ENCODE measurements at places on chromosomes 2 and 18.

DNA sequence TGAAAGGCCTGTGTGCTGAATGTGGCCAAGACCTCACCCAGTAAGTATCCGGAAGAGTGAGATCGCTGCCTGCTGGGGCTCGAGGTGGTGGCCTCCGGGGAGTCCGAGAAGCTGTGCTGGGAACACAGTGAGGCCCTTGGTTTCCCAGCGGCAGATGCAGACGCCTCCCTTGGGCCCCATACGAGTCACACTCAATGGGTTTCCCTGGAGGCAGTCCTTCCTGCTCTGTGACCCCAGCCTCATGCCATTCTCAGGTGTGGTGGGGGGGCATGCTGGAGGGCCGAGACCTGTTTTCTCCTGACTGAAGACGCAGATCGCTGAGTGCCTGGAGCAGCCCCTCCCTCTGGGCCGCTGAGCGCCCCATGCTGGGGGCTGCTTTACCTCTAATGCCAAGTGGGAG lies 15.7 kb downstream of the CTDP1 start:
- DNase-seq = no peak

DNA sequence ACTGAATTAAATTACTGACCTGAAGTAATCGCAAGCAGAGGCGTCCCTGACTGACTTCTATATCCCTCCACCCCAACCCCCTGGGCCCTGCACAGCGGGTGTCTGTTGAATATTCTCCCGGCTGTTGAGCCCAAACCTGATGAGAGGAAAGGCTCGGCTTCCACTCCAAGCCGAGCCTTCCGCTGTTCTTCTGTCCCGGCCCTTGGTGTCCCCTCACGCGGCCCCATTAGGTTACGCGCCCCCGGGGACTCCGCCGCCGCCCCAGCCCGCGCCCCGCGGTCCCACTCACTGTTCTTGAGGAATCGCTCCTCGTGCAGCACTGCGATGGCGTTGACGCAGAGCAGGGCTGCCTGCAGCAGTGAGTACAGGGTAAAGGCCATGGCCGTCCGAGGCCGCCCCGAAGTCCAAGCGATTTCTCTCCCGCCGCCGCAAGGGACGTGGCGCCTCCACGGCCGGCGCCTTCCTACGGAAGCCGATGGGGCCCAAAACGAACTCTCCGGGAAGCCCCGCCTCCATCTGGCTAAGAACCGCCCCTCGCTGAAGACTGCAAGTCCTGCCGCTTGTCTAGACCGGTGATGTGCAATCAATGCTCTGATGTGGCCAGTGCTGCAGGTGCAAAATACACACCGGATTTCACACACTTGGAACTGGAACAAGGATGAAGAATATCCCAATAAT lies at the start of gene IER3IP1:
TSS of gene IER3IP1 (minus strand) at position 467 of the 678 bp plus-strand sequence. CDS start at position 380, 87 bp downstream.
- peak; percentile 81 for DNase-seq

DNA sequence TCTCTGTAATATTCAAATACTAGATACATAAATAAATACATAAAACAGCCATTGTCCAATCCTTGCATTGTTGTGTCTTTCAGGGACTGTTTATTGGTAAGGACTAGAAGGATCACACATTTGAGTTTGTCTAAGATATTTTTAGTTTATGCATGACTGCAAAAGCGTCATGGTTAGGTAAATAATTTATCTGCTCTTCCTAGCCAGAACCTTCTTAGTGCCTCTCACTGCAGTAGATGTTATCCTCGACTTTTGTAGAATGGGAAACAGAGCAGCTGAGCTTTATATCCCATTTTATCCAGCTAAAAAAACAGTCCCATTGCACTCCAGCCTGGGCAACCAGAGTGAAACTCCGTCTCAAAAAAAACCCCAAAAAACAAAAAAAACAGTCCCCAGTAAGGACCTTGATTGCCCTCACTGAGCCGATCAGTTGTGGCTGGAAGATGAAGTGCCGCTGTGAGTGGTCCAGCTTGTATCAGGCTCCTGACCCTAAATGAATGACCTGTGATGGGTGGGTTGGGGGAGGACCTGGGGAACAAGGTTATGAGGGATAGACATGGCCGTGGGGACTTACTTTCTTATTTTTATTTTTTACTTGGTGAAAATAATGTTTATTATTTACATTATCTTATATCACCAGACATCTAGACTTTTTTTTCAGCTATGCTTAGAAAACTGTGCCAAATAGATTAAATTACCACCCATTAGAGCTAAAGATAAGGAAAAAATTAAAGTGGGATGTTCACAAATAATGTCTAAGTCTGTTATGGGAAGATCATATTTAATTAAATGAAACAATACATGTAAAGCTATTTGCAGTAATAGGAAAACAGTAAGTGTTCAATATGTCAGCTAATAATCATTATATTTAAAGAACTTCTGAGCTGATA lies 10.9 kb upstream of the ADAM23 start:
- no peak for DNase-seq

DNA sequence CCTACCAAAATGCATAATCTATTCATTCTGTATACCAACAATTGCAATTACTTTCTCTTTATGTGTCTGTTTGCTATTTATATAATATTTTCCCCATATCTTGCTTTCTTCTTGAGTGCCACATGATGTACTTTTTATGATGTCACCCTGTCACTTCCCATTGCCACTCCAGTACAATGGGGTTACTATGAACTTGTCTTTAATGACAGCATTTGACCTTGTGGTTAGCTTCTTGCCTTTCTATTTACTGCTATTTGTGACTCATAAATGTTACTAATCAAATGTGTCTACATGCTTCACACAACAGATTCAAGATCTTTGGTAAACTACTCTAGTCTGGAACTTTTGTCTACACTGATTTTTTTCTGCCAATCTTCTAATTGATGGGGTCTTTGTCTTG lies 486.3 kb downstream of the NR4A2 start:
- no peak for DNase-seq

DNA sequence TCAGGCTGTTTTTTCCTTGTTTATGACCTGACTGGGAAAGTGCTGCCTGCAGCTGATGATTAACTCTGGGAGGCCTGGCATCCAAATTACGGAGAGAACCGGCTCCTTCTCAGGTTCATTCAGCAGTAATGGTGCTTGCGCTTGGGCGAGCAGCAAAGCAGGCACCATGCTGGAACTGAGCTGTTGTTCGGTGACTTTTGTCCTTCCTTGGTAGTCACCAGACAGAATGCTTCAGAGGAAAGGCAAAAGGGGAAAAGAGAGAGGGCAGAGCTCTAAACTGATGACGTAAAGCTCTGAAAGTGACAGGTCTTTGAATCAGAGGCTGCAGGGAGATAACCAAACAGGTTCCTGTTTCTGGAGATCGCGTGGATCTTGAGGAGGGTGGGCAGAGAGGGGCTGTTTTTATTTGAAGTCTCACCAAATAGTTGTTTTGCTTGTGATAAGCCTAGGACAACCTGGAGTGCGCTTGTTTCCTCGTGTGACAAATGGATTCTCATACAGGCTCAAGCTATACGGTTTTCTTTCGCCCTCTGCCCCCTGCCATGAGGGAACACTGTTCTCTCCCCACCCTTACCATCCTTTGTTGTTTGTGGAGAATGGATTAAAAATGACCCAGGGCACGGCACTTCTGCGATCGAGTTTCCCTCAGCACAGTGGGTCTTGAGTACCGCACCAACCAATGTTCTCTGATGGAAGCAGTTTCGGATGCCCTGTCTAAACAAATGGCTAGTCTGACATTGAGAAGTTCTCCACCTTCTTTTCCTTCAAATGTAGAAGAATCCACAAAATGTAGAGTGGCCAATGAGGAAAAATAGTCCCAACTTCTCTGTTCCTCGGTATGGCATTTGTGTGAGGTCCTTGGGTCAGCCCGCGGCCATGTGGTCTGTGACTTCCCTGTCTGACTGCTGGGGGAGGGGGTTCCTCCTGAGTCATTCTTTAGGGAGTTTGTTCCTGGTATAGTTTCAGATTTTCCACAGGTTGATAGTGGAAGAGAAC lies 1.3 kb downstream of the RASGRP3 start:
- DNase-seq = no peak

- DNase-seq = no peak
Observed at GRCh38 chr2:111157071-111157661, 36.5 kb downstream of the BCL2L11 start.

GRCh38 chr2:217288472-217289063 lies 428.7 kb upstream of the TNP1 start:
- DNase-seq = no peak

GRCh38 chr2:149188291-149188690 lies 142.1 kb upstream of the LYPD6 start:
- DNase-seq = no peak

GRCh38 chr2:210593166-210593565 lies 36.8 kb downstream of the CPS1 start:
- no peak for DNase-seq

DNA sequence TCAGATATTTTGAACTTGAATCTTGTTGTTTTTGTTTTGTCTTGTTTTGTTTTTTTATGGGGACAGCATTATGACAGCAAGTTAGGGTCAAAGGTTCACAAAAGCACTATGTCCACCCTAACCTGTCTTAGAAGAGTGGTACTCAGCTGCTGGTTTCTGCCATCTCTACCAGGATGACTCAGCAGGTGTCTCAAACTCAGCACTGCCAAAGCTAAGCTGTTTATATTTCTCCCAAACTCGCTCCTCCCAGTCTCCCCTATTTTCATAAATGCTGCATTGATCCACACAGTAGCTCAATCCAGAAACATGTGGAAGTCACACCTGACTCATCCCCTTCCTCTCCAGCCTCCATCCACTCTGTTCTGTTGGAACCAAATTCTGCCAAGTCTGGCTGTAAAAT lies 134.9 kb downstream of the ZBTB7C start:
- DNase-seq = no peak

DNA sequence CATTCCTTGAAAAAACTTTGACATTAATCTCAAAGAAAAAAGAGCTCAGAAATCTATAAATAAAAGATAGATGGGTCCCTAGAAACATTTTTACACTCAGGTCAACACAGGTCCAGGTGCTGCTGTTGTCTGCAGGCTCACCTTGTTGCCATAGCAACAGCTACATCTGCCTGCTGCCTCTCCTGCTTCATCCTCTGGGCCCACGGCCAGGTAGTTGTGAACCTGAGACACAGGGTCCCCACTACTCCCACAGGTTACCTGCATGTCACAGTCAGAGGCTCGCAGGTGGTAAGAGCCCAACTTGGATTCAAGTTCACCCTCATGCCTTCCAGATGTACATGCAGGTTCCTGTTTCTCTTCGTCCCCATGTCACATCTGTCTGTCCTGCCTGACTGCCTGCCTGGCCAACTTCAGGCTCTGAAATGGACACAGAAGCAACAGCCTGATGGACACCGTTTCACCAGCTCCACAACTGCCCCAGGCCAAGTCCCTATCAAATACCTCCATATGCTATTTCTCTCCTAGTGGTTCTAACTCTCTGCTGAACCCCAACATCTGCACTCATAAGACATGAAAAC lies 88.3 kb upstream of the SALL3 start:
- DNase-seq = no peak

Data from stimulated activated CD8-positive, alpha-beta memory T cell treated with anti-CD3 and anti-CD28 coated beads, Interleukin-15, amount 100 ng/mL, for 1 hour (primary cell).